Posterior vena cava (tissue), 2 donors: ENCODE measurements at places on chromosomes 5 and 9.

DNA sequence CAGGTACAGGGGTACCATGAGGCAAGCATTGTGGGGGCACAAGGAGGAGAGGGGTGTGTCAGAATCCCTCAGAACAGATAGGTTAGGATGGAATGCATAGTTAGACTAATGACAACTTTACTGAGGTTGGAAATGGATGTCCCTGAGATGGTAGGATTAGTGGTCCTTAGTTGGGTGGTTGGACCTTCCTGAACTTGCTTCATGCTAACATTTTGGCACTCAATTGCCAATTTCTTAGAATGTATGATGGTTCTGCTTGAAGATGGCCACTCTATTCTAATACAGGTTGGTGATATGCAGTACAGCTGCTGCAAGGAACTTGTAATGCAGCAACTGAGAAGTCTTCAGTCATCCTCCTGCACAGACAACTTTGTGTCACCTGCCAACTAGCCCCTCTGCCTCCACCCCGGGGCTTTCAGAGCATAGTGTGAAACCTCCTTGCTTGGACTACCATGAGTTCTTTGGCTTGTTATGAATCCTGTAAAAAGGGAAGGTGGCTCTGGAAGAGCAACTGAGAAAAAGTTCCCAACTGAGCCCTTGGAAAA lies 5.4 kb downstream of the CCNI2 start:
- no peak for DNase-seq

- no peak for DNase-seq
These were observed 10.8 kb downstream of the SAXO1 start for GRCh38 chr9:19022206-19022605.

DNA sequence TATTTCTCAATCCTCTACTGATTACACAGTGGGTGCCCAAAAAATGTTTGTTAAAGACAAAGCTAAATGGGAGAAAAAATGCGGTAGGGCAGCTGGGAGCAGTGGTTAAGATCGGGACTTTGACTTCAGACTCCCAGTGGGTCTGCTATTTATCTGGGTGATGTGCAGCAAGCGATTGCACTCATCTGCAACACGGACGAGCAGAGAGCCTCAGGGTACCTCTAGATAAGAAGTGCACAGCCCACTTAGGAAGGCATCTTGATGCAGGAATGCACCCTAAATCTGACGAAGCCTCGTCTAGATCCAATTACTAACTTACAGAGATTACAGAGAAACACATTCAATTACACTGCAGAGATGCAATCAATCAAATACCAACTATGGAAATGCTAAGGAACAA lies 4.0 kb downstream of the MAPK9 start:
- no peak for DNase-seq

- DNase-seq, result no peak
These were observed 9.8 kb downstream of the IRX1 start for GRCh38 chr5:3605298-3606010.

- DNase-seq, result peak; percentile 79
These were observed 14.2 kb upstream of the NRARP start for GRCh38 chr9:137316012-137316981.

- peak; percentile 79 for DNase-seq
These were observed 1247.4 kb downstream of the EFNA5 start for GRCh38 chr5:106423109-106423897.

DNA sequence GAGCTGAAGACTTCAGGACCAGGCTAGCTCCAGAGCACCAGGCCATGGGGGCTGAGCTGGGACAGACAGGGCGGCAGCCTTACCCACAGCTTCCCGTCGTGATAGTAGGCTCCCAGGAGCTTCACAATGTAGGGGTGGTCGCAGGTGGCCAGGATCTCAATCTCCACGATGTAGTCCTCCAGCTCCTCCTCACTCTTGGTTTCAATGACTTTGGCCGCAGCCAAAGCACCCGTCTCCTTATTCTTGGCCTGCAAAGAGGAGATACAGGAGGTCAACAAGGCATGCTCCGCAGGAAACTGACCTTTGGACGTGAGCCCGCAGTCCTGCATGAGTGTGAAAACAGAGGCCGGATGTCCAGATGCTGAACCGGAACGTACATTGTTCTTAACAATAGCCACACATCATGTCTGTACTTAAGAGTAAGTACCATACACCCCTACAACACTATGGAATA lies 31.5 kb downstream of the STK10 start:
- DNase-seq, result peak; percentile 80

DNA sequence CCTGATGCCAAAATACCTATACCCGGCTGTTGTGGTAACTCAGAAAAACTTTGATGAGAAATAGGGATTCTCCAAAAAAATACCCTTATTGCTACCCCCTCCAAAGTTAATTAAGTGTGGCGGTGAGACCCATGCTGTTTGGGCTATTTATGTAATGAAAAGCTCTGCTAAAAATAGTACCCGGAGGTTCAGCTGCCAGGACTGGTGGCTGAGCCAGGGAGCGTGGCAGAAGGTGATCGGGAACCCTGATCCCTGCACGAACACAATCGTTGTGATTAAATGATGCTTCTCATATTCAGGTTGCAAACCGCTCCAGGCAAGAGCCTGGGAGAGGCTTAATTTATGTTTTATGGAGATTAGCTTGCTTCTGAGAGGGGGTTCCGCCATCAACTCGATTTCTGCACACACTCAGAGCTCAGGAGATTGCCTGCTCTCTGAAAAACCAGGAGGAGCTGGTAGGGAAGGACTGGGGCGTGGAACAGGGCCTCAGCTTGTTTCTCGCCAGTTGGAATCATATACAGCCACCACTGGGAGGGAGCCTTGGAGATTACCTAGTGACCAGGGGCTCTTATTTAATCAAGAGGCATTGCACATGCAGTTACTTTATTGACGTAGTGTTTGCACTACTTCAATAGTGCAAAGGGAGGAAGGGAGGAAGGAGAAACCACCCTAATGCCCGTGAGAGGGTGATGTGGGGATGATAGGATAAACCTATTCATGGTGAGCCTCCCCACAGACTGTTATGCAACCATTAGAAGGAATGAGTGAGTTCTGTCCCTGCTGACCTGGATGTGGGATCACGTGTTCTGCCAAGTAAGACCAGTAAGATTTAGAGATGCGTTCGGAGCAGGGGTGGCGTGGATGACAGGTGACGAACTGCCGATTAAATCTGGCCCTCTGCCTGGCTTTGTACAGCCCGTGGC lies 23.4 kb downstream of the HRH2 start:
- peak; percentile 46 for DNase-seq

- DNase-seq, result peak; percentile 87
These were observed 32.5 kb downstream of the FAM240B start for GRCh38 chr9:38687389-38687842.

- no peak for DNase-seq
These were observed 11.7 kb upstream of the OR13D1 start for GRCh38 chr9:104682642-104683041.

GRCh38 chr5:140591747-140592372 lies 27.2 kb downstream of the SLC35A4 start:
- no peak for DNase-seq

DNA sequence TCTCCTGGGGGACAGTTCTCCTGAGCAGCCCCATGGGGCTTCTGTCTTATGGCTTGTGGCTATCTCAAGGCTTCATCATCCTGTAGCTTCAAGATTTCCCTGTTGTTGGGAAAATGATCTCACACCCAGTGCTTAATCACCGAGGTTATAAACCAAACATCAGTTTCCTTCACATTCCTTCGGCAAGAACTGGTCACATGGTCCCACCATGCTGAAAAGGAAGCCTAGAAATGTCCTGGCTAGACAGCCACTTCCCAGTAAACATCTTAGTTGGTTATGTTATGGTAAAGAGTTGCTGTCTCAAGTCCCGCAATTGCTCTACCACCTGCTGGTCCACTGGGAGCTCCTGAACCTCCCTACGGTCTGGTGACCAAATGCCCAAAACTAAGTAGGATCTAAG lies 66.0 kb downstream of the RAB3C start:
- no peak for DNase-seq

GRCh38 chr9:4508907-4509589 lies 18.8 kb downstream of the SLC1A1 start:
- no peak for DNase-seq

GRCh38 chr9:94082956-94083355 lies 1.3 kb upstream of the PTPDC1 start:
- DNase-seq, result no peak

DNA sequence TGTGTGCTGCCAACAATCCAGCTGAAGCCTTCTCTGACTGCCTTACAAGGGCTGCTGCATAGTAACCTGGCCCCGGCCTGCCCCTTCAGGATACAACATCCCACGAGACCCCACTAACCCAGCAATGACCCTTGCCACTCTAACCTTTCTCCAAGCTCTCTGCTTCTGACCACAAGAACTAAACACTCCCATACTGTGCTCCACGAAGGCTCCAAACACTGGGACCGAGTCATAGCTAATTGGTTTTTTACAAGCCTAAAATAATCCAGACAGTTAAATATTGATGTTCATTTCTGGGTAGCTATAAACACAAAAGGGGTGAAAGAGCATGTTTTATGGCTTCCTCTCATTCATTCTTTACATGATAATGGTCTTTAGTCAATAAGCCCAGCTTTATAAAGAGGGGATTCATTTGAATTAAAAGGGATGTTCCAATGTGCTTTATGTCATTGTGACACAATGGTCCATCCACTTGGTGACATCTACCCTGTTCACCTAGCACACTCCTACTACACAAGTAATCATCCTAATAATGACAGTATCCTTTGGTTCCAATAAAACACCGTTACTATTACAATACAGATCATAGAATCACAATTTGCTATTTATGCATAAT lies 16.2 kb upstream of the TLE4 start:
- no peak for DNase-seq
